NK-92 treated with Interleukin-12 subunit alpha and Interleukin-12 subunit beta, amount 100 ng/mL, for 24 hours (cell line): ENCODE measurements at places on chromosomes 7 and 10.

- DNase-seq: no peak
These were observed 30.0 kb upstream of the MSRB2 start for GRCh38 chr10:23065181-23065948.

DNA sequence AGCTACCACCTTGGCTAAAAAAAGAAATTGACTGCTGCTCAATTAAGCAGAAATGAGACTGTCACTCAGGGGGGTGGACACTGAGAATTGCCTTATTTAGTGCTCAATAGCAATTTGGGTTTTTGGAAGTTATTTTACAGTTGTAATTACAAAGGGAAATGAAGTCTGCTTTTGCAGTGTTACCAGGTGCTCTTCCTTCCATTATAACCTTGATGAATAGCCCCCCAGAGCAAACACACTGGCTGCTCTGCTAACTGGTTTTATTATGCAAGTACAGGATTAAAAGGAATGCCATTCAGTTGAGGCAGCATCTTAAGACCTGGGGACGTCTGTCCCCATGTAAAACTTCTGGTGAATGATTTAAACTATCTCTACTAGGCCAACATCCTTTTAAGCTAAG lies 191.0 kb downstream of the EVX1 start:
- no peak for DNase-seq

GRCh38 chr7:137732168-137732567 lies 114.6 kb downstream of the DGKI start:
- no peak for DNase-seq

DNA sequence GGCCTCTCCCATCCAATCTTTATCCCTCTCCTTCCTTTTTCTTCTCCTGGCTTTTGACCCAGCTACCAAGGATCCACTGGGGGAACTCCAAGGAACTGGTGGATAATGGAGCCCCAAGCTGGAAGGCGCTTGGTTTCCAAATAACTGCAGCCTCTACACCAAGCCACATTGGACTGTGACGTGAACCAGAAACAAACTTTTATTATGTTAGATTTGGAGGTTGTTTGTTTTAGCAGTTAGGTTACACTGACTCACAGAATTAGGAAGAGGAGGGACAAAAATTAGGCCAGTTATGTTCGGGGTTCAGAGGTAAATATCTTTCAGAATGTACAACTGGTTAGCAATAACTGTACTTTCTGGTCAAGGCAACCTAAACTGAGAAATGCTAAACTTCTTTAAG lies 21.3 kb upstream of the ANK3 start:
- DNase-seq: no peak

GRCh38 chr7:23546897-23547572 lies 15.3 kb upstream of the TRA2A start:
- peak; percentile 14 for DNase-seq

DNA sequence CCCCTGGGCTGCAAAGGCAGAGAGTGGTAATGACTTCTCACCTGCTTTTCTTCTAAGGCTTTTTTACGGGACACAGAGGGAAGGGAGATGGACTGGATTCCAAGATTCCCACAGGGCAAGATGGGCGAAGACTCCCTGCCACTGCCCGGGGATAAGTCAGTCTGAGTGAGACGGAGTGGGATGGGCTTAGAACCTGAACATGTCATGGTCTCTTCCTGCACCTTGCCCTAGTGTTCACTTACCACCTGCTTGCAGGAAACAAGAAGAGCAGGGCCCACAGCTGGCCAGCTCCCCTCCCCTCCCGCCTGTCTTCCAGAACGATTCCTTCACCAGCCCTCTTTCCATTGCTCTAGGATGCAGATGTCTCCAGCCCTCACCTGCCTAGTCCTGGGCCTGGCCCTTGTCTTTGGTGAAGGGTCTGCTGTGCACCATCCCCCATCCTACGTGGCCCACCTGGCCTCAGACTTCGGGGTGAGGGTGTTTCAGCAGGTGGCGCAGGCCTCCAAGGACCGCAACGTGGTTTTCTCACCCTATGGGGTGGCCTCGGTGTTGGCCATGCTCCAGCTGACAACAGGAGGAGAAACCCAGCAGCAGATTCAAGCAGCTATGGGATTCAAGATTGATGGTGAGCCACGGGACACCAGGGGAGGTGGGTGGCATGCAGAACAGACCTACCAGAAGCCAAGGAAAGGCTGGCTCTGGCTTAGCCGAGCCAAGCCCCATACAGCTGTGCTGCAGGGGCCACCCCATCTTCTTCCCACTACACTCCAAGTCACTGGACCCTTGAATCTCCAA lies 1.3 kb downstream of the SERPINE1 start:
- DNase-seq: no peak

DNA sequence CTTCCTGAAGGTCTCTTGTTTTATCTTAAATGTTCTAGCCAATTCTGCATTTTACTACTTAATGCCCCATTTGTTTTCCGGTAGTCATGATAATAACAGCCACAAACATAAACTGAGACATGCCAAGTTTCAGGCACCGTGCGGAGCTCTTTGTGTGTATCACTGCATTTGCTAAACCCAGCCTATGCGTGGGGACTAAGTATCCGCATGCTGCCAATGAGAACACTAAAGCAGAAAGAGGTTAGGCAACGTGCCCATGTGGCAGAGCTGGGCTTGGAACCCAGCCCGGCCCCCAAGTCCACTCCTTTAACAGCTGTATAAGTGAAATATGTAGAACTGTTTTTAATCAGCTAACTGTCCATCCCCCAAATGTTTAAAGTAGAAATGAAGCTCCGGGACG lies 54.1 kb downstream of the SLIT1 start:
- no peak for DNase-seq

- no peak for DNase-seq
These were observed 50.3 kb upstream of the GSAP start for GRCh38 chr7:77466450-77466849.

DNA sequence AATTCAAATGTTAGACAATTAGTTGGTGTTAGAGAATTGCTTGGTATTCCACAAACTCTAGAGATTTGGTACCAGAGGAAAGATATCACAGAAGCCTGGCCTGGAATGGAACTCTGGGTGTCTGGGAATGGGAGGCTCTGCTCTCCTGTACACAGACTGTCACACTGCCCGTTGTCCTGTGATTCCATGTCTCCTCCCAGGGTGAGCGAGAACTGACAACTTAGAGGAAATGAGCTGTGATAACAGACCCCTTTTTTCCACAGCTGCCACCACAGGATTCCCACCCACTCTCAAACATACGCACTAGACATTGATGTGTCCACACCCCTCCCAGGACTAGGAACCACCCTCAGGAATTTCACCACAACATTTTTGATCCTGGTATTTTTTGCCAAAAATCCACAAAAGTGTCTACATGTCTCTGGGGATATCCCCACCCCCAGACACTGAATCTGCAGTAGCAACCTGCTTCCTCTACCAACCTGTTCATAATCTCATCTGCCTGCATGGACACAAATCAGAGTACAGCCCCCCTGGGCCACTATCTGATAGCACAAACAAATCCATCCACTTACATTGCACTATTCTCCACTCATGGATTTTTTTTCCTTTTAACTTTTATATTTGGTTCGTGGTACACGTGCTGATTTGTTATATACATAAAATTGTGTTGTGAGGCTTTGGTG lies 4.7 kb downstream of the ZNF273 start:
- DNase-seq: no peak

DNA sequence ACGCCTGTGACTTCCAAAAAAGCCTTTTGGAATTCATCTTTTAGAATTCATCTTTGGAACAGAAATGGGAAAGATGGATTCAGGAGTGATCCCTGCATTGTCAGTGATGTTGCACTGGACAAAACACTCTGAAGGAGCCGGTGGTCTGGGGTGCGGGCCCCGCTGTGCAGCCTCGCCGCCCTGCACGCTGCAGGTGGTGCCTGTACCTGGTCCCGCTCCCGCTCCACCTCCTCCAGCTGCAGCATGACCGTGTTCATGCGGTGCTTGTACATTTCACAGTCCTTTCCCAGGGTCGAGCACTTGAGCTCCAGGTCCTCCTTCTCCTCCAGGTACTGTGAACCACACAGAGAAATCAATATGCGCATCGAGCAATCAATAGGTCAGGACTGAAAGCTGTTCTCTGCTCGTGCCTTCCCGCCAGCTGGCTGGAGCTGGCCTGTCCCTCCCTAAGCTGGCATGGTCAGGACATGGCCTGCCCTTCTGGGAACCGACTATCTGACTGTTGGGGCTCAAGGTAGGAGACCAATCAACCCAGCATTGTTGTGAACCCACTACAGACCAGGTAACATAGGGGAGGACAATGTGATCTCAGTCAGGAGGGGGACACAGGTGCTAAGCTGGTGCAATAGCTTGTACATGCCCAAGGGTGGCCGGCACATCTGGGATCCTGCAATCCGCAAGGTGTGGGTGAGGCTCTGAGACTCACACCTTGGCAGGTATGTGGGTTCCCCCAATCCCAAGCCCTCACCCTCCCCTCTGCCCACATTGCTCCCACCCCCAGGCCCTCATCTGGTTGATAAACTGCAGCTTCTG lies 93.8 kb upstream of the GNA12 start:
- no peak for DNase-seq

GRCh38 chr10:75782463-75783248 lies 351.2 kb downstream of the LRMDA start:
- no peak for DNase-seq

- no peak for DNase-seq
These were observed 35.9 kb downstream of the ADCY1 start for GRCh38 chr7:45610019-45610418.

DNA sequence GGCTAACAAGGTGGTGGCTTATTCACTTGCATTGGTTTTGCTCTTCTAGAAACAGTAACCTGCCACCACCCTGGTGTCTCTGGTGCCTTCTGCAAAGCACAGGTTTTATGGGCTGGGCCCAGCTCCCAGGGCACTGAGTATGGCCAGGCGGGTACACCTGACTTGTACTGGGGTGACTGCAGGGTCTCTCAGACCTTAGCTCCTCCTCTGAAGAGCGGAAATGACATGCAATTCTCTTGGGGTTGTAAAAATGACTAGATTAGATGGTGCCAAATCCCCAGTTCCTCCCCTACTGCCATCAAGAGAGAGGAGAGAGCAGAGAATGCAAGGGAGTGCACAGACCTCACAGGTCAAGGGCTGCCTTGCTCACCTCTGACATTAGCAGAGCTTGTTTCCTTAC lies 14.7 kb downstream of the ESYT2 start:
- DNase-seq: no peak

DNA sequence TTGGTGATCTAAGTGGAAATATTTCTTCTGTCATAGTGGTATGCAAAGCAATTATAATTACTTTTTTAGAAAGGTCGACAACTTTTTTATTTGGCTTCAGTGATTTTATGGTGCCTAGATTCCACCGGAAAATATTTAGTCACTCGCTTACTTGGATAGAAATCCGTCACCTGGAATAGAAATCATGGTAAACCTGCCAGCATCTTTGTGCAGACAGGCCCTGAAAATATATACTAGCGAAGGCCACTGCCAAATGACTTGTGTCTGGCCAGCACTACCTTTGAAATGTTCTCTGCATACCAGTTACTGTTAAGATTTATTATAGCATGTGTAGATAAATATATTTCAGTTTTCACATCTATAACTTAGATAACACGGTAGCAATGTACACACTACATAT lies 226.4 kb downstream of the AGMO start:
- DNase-seq: no peak
